Stimulated activated CD4-positive, alpha-beta T cell treated with anti-CD3 and anti-CD28 coated beads, TNF-alpha, amount 100 ng/mL, for 4 hours (primary cell): ENCODE measurements at places on chromosomes 1 and 21.
A peak's percentile ranks its signal among the peaks of the same experiment; 100 is the strongest.

- no peak for DNase-seq
These were observed 23.3 kb upstream of the TNNI1 start for GRCh38 chr1:201444792-201445191.

- no peak for DNase-seq
These were observed 17.7 kb downstream of the METTL13 start for GRCh38 chr1:171799166-171799565.

- no peak for DNase-seq
These were observed 43.3 kb downstream of the POU2F1 start for GRCh38 chr1:167263819-167264464.

DNA sequence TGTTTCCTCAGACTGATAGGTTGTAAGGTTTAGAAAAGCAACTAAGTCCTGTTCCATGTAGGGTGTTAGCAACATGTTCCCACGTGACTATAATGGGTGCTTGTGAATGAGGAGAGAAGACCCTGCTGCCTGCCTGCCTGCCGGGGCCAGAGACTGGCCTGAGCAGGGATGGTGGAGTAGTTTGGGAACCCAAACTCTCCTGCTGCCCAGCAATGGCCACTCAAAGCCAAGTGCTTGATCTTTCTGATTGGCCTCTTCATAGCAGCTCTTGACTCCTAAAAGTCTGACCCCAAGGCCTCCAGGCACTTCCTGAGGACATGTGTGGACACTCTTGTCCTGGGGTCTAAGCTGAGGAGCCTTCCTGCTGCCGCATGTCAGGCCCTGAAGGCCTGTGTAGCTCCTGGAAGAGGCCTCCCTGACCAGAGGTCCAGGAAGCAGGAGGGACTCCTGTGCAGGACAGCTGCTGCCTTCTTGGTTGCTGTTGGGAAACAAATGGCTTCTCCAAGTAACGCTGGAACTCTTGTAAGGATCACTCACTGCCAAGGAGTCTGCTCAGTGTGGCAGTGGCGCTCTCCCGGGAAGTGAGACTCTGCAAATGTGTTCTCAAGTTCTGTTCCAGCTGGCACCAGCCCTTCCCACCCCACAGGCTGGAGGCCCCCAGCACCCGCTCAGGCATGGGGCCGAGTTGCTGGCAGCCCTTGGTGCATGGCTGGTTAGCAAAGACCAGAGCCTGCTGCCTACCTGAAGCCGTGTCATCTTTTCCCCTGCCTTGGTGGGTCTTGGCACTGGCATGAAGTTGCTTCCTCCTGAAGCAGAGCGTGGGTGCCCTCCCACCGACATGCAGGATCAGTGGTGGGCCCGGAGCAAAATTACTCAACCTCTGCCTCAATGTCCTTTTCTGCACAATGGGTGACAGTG lies 35.5 kb downstream of the MAN1C1 start:
- DNase-seq = no peak

GRCh38 chr1:216686860-216687766 lies 36.1 kb downstream of the ESRRG start:
- DNase-seq = no peak

- no peak for DNase-seq
These were observed 20.6 kb upstream of the CENPF start for GRCh38 chr1:214582289-214582891.

GRCh38 chr1:31936981-31937299 lies 1.2 kb downstream of the PTP4A2 start:
- no peak for DNase-seq

DNA sequence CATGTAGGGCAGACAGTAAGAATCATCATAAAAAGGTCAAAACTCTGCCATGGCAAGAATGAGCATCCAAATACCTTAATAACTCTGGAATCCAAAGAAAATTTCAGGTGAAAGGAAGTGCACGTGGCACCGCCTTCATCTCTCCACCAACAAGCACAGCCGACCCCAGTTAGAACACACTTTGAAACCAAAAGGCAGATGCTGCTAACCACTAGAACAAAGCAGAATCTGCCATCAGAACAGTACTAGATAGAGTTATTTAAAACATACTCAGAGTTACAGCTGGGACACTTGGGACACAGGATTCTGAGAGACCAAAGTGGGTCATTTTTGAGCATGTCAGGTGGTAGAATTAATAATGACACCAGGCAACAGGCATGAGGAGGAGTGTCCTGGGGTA lies 106.7 kb upstream of the SOD1 start:
- no peak for DNase-seq

- no peak for DNase-seq
These were observed 136.2 kb downstream of the SLC35F3 start for GRCh38 chr1:234040446-234041317.

DNA sequence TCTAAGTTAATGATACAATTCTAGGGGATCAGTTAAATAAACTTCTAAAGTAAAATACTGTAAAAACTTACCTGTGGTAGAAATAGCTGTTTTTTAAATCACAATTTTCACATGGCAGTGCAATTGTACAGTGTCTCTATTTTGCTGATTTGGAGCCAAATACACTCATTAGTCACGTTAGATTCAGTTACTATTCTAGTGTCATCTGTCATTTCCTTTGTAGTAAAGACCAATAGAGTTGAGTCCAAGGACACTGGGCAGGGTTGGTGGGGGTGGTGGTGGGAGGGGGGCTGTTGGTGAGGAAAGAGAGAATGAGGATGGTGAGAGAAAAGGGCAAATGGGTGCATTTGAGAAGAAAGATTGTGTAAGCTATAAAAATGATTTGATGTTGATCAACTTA lies 33.6 kb downstream of the CD55 start:
- no peak for DNase-seq

DNA sequence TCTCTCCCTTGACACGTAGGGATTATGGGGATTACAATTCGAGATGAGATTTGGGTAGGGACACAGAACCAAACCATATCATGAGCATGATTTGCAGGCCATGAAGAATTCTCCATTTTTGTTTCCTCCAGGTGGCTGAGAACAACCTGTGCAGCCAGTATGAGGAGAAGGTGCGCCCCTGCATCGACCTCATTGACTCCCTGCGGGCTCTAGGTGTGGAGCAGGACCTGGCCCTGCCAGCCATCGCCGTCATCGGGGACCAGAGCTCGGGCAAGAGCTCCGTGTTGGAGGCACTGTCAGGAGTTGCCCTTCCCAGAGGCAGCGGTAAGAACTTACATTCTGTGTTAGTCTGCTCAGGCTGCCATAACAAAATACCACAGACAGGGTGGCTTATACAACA lies 9.7 kb downstream of the MX1 start:
- no peak for DNase-seq

DNA sequence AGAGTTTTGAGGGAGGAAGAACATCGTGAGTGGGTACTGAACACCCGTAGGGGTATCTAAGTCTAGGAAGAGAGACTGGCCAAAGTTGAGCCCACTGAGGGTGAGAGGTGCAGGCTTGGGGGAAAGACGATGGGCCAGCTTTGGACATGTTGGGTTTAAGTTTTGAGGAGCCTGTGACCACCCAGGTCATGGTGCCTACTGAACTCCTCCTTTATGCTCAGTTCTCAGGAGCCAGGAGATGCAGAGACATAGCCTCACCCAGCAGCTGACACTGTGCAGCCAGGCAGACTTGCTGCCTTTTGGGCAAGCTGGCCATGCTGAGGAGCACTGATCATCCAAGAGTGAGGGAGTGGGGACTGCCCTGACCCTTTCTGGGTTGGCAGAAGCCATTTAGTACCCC lies 72.3 kb downstream of the TNR start:
- DNase-seq = no peak

DNA sequence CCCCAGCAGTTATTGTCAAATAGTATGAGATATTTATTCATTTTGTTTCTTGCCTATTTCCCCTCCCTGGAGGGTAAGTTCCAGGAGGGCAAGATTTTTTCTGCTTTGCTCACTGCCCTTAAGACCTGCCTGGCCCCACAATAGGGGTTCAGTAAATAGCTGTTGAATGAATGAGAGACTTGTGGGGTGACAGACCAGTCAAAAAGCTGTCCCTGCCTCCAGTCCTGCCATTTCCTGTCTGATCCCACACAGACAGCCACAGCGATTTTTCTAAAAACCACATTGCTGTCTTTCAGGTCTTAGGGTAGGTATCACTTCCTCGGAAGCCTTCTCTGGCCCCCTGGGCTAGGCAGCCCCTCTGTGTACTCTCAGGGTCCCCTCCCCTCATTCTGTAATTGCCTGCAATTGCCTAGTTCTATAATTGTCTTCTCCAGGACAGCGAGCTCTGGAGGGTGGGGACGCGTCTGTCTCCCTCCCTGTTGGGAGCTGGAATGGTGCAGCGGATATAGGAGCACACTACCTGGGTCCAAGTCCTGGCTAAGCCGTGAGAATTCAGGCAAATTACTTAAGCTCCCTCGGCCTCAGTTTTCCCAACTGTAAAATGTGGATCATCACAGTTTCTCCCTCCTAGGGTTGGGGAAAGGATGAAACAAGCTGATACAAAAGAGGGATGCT lies 1.8 kb upstream of the EXTL1 start:
- no peak for DNase-seq

DNA sequence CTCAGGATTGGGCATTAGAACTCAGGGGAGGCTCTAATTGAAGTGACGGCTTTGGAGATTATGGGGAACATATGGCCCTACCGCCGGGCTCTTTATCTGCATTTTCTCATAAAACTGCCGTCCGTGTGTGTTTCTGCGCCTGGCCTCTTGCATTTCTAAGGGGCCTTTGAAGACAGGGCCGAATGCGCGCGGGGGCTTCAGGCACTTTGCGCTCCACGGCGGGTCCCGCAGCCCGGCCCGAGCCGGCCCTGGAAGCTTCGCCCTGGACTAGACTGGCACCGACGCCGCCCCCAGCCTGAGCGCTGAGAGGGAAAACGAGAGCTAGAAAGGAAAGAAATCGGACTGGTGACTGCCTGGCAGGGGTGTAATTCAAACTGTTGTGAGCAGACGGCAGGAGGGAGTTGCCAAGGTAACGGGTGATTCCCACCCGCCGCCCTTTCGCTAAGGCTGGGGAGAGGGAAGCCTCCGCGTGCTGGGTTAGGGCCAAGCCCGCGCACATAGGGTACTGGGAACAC lies 120.7 kb downstream of the LMX1A start:
- DNase-seq = no peak

DNA sequence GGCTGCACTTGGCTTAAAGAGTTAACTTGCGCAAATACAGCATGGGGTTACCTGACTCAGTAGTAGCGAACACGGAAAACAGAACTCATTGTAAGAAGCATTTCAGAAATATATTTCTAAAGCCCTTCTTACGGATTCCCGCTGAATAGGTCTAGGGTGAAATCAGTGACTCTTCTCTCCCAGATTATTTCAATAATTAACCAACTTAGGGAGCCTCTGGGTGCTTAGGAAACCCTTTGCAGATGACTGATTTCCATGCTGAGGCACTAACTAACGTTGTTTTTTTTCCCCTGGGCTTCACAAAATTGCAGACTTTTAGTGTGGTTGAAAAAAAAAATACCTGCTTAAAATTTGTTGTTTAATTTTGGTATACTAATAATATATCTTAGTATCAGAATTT lies 40.3 kb downstream of the BTG3 start:
- no peak for DNase-seq

DNA sequence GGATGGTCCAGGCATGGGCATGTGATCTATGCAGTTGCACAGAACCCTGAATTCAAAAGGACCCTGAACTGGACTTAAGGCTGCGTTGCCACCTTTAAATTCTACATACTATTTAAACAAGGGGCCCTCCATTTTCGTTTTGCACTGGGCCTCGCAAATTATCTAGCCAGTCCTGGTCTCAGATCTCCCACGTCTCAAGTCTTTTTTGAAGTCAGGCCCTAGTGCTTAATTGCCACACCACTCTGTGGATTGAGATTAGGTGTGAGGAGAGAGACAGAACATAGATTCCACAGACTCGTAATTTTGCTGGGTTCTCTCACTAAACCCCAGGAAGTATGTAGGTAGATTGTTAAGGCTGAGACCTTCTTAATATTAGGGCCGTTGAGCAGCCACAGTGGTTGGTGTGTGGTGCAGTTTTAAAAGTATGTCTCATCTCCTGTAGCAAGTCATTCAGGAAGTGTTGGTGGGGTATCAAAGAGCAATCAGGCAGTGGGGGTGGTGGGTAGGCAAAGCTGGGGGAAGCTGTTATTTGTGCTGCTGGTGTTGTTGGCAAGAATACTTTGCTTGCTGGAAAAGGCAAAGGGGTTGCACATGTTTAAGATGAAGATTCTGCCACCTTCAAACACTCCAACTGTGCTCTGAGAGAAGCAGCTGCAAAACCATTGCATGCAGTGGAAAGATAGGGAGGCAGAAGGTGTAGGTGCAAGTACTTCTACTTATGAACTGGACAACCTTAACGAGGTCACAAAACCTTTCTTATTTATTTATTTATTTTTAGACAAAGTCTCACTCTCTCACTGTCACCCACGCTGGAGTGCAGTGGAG lies 11.2 kb downstream of the CD84 start:
- peak; percentile 61 for DNase-seq

GRCh38 chr1:183346276-183346732 lies 71.9 kb downstream of the NMNAT2 start:
- DNase-seq = no peak

- no peak for DNase-seq
These were observed 42.0 kb downstream of the COL6A1 start for GRCh38 chr21:46023555-46023954.

GRCh38 chr1:176903474-176903873 lies 261.0 kb downstream of the ASTN1 start:
- DNase-seq = no peak

- DNase-seq = no peak
These were observed 289.1 kb upstream of the PKN2 start for GRCh38 chr1:88394958-88395357.

DNA sequence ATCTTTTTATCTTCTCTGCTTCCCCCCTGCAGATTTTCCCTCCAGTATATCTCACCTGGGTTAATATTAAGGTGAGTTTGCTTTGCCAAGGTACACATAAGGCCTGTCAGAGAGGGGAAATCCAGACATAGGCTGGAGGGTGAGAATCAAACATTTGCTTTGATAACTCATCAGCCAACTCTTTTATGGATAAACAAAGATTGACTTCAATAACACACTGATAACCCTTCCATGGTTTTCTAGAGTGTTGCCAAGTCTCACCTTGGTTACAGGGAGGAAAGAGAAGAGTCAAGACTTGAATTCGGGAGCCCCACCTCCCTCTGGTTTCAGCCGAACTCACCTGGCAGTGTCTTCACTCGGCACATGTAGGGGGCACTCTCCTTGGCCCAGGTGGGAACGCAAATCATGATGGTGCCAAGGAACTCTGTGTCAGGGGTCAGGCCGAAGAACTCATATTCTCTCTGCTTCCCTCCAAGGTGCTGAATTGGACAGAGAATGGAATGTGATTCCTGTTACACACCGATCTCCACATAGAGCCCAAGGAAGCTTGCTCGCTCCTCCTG lies 15.1 kb downstream of the IL22RA1 start:
- no peak for DNase-seq

DNA sequence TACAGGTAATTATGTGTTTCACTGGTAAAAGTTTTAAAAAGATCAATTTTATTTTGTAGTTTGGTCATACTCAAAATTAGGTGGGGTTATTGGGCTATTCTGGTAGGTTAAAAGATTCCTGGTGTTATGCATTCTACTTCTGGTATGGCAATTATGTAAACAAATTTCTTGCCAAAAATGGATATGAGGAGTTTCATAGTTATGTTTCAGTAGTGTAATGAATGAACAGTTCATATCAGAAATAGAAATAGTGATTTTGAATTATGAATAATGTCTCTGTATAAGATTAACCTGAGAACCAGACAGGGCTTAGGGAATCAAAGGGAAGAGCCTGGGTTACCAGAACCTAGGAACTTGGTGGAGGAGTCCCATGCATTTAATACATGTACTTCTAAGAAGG lies 15.9 kb downstream of the ATF6 start:
- no peak for DNase-seq
